ENCODE measurements at places on chromosomes 12 and 14. TPM values are rescaled to one million over a fixed set of nuclear protein-coding genes. Genes with fewer than 3 reads are reported as not detected.

Gene FBXO21
- total RNA-seq: 39.8 TPM

Gene CACNA2D4
- total RNA-seq: 34.9 TPM

Gene TSHR
- 0.80 TPM for total RNA-seq

Gene ESPL1
- total RNA-seq: 1.9 TPM

Gene SCNN1A
- 1.5 TPM for total RNA-seq

Gene ZFHX2
- total RNA-seq: 0.45 TPM

Gene ACSS3
- total RNA-seq: not detected

Gene CPNE6
- not detected for total RNA-seq

Gene OLR1
- not detected for total RNA-seq

Gene ITGB7
- total RNA-seq: 439 TPM

Gene KRT75
- not detected for total RNA-seq

Gene VASH1
- 13.5 TPM for total RNA-seq

Gene SLC5A8
- not detected for total RNA-seq

Gene NKX2-1
- total RNA-seq: not detected

Gene DIO2
- not detected for total RNA-seq

Gene TTC9
- total RNA-seq: 3.8 TPM

Gene CS
- 190 TPM for total RNA-seq

Gene CELA1
- not detected for total RNA-seq

Gene ANO4
- not detected for total RNA-seq

Gene GEMIN2
- total RNA-seq: 8.4 TPM

Gene PRH2
- not detected for total RNA-seq

Gene DDX47
- total RNA-seq: 98.9 TPM

Gene RERG
- total RNA-seq: not detected

Gene KRT85
- not detected for total RNA-seq

Gene FAM186B
- total RNA-seq: 0.77 TPM

Gene KERA
- not detected for total RNA-seq

Gene MED6
- total RNA-seq: 102 TPM

Gene SDS
- not detected for total RNA-seq

Gene GUCY2C
- total RNA-seq: not detected

Gene ST8SIA1
- total RNA-seq: not detected

Gene IL31
- not detected for total RNA-seq

Gene E2F7
- total RNA-seq: 0.30 TPM

Gene DTX1
- 1.7 TPM for total RNA-seq

Gene PIANP
- not detected for total RNA-seq

Gene BLOC1S1
- 75.8 TPM for total RNA-seq

Gene OTX2
- total RNA-seq: not detected

All from natural killer cell (primary cell).